Thyroid gland (tissue), 4 donors: ENCODE measurements at places on chromosomes 7 and 10. TPM values are rescaled to one million over a fixed set of nuclear protein-coding genes. Genes with fewer than 3 reads are reported as not detected.

Gene VWDE
- 2.7 TPM for total RNA-seq

Gene SFR1
- 12.1 TPM for total RNA-seq

Gene GNG11
- total RNA-seq = 43.4 TPM

Gene KCNIP2
- 1.3 TPM for total RNA-seq

Gene ADARB2
- 0.08 TPM for total RNA-seq

Gene TSPAN12
- total RNA-seq = 53.7 TPM

Gene CFAP70
- total RNA-seq = 12.5 TPM

Gene TFPI2
- total RNA-seq = not detected

Gene MGAM2
- total RNA-seq = not detected
